Tibial nerve (tissue), 4 donors: ENCODE measurements at places on chromosomes 1 and 21.
A peak's percentile ranks its signal among the peaks of the same experiment; 100 is the strongest.

DNA sequence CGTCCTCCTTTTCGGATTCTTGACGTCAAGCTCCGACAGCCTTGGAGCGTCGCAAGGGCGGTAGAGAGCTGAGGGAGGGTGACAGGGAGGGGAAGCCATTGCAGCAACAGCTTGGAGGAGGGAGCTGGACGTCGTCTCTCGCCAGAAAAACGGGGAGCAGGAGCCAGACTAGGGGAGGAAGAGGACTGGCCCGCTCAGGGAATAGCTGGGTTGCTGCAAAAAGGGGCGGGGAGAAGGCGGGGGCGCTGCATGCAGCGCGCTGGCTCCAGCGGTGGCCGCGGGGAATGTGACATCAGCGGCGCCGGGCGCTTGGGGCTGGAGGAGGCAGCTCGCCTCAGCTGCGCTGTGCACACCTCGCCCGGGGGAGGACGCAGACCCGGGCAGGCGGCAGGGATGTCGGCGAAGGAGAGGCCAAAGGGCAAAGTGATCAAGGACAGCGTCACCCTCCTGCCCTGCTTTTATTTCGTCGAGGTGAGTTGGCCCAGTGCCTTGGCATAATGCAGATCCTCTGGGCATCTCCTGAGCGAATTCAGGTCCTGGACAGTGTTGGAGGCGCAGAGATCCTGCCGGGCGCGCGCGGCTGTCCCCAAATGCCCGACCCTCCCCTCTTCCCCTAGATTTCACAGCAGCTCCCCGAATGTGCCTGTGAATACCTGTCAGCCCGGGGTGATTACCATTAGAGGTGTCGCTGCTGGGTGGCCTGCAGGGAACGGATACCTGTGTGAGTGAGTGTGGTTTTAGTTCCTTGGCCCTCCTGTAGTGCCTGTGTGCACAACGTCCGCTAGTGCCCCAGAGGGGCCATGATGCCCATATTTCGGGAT is at the start of gene PLPPR4:
TSS of gene PLPPR4 (plus strand) at position 292 of the 821 bp plus-strand sequence. CDS start at position 394, 102 bp downstream.
- DNase-seq, result no peak
- H3K36me3 ChIP-seq, result no peaks in the 10 kb centered on the region
- no peaks in the 10 kb centered on the region for H3K4me1 ChIP-seq
- peaks cover 6% of the 10 kb centered on the region for H3K27me3 ChIP-seq

GRCh38 chr1:154756793-154757548 is 113.1 kb downstream of the KCNN3 start:
- no peak overlapping the region for H3K27ac ChIP-seq
- no peak overlapping the region for H3K4me3 ChIP-seq
- no peaks in the 10 kb centered on the region for H3K36me3 ChIP-seq

DNA sequence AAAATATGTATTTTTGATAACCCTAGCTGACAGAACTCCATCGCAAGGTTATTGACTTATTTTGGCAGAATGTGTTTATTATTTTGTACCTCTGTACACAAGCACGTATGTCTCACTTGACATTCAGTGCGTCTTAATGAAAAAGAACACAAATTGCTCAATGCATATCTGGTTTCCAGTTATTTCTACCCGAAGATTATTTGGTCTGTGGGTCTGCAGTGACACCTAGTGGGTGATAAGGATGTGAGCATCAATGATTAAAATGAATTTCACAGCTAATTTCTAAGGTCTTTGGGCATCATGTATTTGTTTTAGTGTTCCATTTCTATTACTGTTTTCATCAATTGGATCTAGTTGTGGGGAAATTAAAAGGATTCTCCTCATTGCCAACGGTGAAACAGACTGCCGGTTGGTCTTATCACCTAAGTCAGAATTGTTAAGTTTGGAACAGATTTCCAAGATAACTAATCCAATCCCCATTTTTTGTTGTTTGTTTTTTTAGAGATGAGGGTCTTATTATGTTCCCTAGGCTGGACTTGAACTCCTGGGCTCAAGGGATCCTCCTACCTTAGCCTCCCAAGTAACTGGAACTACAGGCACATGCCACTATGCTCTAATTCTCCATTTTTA is 13.9 kb downstream of the DDX20 start:
- no peaks in the 10 kb centered on the region for H3K27me3 ChIP-seq
- no peak overlapping the region for H3K27ac ChIP-seq
- H3K4me3 ChIP-seq, result no peak overlapping the region
- H3K4me1 ChIP-seq, result no peaks in the 10 kb centered on the region
- no peak for DNase-seq
- H3K36me3 ChIP-seq, result peaks cover 30% of the 10 kb centered on the region

DNA sequence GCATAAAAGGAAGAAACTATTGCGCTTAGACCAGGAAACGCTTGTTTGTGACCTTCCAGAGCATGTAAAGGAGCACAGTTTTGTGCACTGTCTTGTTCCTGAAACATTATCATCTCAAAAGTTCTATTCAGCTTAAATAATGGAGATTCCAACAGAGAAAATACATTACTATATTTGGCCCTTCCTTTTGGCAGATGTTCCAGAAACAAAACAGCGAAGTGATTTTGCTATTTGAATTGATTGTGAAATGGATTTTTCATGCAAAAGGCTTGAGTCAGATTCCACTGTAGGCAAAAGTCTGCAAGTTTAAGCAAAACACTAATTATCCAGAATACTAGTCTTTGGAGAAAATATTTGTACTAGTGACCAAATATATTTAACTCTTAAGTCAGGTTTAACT is 80.3 kb upstream of the PTBP2 start:
- no peak overlapping the region for H3K4me3 ChIP-seq
- H3K36me3 ChIP-seq, result no peaks in the 10 kb centered on the region
- H3K27me3 ChIP-seq, result no peaks in the 10 kb centered on the region
- no peak overlapping the region for H3K27ac ChIP-seq
- H3K4me1 ChIP-seq, result no peaks in the 10 kb centered on the region

DNA sequence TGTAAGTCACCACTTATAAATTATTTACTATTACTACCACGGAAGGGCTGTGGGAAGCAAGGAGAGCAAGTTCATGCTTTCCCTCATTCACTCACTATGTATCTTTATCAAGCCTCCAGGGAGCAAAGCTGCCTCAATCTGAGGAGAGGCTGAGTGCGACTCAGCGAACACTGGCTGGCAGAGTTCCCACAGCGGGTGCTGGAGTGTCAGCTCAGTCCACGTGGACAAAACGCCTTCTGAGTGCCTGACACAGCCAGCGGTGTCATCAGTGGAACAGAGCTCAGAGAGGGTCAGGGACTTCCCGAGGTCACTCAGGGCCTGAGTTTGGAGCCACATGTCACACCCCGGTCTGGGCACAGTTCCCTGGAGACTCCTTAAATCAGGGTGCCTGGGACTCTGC is 16.9 kb downstream of the MATN1 start:
- H3K4me3 ChIP-seq, result no peak overlapping the region
- H3K4me1 ChIP-seq, result no peaks in the 10 kb centered on the region
- H3K27ac ChIP-seq, result no peak overlapping the region
- H3K27me3 ChIP-seq, result peaks cover 3% of the 10 kb centered on the region
- no peak for DNase-seq

DNA sequence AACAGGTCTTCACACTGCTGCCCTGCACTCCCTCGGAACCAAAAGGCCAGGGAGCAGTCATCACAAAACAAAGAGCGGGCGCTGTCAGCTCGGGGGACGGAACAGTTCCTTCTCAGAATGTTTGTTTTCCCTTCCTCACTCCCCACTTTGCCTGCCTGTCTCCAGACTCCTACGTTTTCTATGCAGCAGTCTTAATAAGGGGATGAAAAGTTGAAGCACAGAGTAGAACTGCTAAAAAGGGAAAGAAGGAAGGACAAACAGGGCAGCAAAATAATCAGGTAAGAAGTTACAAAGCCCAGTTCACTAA is 738 bp upstream of the GPR161 start:
- no peaks in the 10 kb centered on the region for H3K4me1 ChIP-seq
- peak overlapping the region; percentile 78 for H3K27ac ChIP-seq
- no peak for DNase-seq
- no peaks in the 10 kb centered on the region for H3K36me3 ChIP-seq
- no peaks in the 10 kb centered on the region for H3K27me3 ChIP-seq
- peak overlapping the region; percentile 63 for H3K4me3 ChIP-seq

GRCh38 chr1:81183051-81183450 is 617.7 kb upstream of the ADGRL2 start:
- no peaks in the 10 kb centered on the region for H3K27me3 ChIP-seq
- H3K4me3 ChIP-seq, result no peak overlapping the region
- DNase-seq, result no peak
- H3K4me1 ChIP-seq, result no peaks in the 10 kb centered on the region

- H3K27ac ChIP-seq, result no peak overlapping the region
- H3K4me1 ChIP-seq, result no peaks in the 10 kb centered on the region
- no peaks in the 10 kb centered on the region for H3K27me3 ChIP-seq
- H3K4me3 ChIP-seq, result no peak overlapping the region
Observed at GRCh38 chr1:33640114-33640660, 167.7 kb downstream of the ZSCAN20 start.

- no peak overlapping the region for H3K27ac ChIP-seq
- H3K4me1 ChIP-seq, result no peaks in the 10 kb centered on the region
- no peak overlapping the region for H3K4me3 ChIP-seq
- no peaks in the 10 kb centered on the region for H3K27me3 ChIP-seq
Observed at GRCh38 chr1:54160351-54160750, 7.6 kb upstream of the CDCP2 start.

DNA sequence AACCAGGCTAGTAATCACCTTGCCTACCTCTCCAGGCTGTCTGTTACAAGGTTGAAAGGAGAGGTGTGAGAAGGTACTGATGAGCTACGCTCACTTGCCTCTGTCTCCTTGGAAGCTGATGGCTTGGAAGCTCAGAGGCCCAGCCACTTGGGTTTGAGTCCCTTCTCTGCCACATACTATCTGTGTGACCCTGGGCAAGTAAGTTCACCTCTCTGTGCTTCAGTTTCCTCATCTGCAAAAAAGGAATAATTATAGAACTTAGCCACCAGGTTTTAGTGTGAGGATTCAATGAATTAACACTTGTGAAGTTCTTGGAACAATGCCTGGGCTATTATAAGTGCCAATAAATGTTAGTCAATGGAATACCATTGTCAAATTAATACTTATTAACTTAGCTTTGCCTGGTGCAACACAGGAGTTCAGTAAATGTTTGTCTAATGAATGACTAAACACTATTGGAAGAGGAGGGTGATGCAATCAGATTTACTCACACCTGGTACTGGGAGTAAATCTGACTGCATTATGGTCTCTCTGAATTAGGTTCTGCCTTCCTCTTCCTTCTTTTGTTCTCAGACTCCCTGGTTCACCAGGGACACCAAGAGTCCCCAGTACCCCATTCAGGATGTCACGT is 55.5 kb downstream of the TRABD2B start:
- no peaks in the 10 kb centered on the region for H3K27me3 ChIP-seq
- DNase-seq, result no peak
- peaks cover 11% of the 10 kb centered on the region for H3K4me1 ChIP-seq
- H3K36me3 ChIP-seq, result no peaks in the 10 kb centered on the region
- no peak overlapping the region for H3K4me3 ChIP-seq
- H3K27ac ChIP-seq, result no peak overlapping the region

GRCh38 chr1:70038025-70038424 is 167.4 kb downstream of the LRRC40 start:
- H3K4me1 ChIP-seq, result peaks cover 2% of the 10 kb centered on the region
- no peak overlapping the region for H3K4me3 ChIP-seq
- H3K27ac ChIP-seq, result no peak overlapping the region
- no peak for DNase-seq
- H3K27me3 ChIP-seq, result no peaks in the 10 kb centered on the region

DNA sequence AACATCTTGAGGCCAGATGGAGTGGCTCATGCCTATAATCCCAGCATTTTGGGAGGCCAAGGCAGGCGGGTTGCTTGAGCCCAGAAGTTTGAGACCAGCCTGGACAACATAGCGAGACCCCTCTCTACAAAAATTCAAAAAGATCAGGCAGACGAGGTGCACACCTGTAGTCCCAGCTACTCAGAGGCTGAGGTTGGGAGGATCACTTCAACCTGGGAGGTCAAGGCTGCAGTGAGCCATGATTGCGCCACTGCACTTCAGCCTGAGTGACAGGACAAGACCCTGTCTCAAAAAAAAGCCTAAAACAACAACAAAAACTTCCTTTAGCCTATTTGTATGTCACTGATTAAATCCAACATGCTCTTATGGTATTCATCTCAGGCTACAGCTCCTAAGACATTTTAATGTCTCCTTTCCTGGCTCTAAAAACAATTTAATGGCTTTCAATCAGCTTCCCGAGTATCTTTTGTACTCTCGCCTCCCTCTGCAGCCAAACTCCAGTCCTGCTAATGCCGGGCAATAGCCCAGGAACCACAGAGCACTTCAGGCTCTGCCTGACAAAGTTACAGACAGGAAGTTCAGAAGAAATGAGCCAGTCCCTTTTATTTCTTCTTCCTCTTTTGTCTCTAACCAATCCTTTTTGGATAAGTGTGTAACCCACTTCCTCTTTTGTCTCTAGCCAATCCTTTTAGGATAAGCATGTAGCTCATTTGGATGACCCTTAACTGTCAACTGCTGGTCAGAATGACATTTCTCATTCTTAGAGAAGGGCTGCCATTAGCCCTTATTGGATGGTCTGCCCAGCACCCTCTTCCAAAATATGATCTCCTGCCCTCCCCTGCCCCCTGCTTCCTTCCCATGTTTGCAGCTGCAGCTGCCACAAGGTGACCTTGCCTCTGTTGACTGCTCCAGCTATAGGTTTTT is 6.6 kb upstream of the DOP1B start:
- H3K27ac ChIP-seq, result no peak overlapping the region
- H3K36me3 ChIP-seq, result no peaks in the 10 kb centered on the region
- H3K27me3 ChIP-seq, result no peaks in the 10 kb centered on the region
- no peak overlapping the region for H3K4me3 ChIP-seq
- peaks cover 5% of the 10 kb centered on the region for H3K4me1 ChIP-seq

- peaks cover 14% of the 10 kb centered on the region for H3K4me1 ChIP-seq
- DNase-seq, result no peak
- no peaks in the 10 kb centered on the region for H3K27me3 ChIP-seq
- H3K27ac ChIP-seq, result no peak overlapping the region
- no peaks in the 10 kb centered on the region for H3K36me3 ChIP-seq
Observed at GRCh38 chr1:206907304-206907991, 10.2 kb downstream of the IL24 start.

DNA sequence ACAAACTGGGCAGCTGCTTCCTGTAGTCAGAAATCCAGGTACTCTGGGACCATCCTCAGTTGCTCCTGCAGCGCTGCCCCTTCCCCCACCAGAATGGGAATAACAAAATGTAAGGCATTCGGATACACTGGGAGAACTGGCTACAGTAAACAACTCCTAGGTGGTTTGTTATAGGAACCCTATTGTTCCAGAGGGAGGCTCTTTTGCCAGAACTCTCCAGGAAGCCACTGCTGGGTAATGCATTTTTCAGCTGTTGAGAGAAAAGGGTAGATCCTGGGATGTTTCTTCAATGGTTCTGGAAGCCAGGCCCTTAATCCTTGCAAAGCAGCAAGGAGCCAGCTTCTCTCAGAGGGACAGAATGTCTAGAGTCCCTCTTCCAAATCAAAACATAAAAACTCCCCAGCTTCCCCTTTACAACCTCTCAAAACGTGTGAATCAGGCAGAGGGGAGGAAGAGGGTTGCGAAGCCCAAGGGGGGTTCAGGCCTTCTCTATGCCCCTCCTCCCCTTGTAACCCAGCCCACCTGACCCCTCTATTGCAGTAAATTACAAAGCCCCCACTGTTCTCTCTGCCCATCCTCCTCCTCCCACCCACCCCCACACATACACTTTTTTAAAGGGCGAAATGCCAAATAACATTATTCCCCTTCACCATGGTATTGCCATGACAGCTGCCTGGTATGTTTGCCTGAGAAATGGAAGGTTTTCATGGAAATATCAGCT is 29.1 kb downstream of the PLPP3 start:
- no peaks in the 10 kb centered on the region for H3K27me3 ChIP-seq
- no peaks in the 10 kb centered on the region for H3K36me3 ChIP-seq
